ENCODE measurements at places on chromosomes 2 and 18. TPM values are rescaled to one million over a fixed set of nuclear protein-coding genes. Genes with fewer than 3 reads are reported as not detected.

GRCh38 chr2:60515721-60516226, 37.7 kb downstream of the BCL11A start:
- DNase-seq, result no peak
- no peak overlapping the region for H3K4me3 ChIP-seq
- H3K27ac ChIP-seq, result no peak overlapping the region
- peaks cover 46% of the 10 kb centered on the region for H3K4me1 ChIP-seq
- peaks cover 3% of the 10 kb centered on the region for H3K36me3 ChIP-seq

Gene SOX11
- 39.4 TPM for total RNA-seq

DNA sequence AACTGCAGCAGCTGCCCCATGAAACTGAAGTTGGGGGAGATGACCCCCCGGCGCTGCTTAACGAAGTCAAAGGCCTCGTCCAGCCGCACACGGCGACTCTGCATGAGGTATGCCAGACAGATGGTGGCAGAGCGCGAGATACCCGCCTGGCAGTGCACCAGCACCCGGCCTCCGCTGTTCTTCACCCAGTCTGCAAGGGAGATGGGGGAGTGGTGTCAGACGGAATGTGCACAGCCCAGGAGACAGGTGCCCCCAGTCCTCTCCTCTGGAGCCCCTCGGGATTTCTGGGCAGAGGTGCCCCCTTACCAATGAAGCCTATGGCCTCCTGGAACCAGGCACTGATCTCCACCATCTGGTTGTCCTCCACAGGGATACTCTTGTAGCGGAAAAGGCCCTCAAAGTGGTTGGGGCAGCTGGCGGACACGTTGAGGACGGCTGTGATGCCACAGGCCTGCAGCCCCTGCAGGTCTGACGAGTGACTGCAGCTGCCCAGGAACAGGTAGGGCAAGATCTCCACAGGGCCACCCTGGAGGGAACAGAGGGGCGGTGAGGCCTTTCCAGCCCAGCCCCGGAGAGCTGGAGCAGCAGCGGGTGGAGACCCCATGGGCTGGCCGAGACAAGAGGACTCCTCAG, 1.3 kb downstream of the DUSP2 start:
- H3K4me1 ChIP-seq, result peaks cover 8% of the 10 kb centered on the region
- DNase-seq, result peak; percentile 32
- no peaks in the 10 kb centered on the region for H3K36me3 ChIP-seq
- peaks cover 18% of the 10 kb centered on the region for H3K27me3 ChIP-seq

Gene GREB1
- 35.9 TPM for total RNA-seq

Gene CHRND
- total RNA-seq, result not detected

- H3K36me3 ChIP-seq, result peaks cover 26% of the 10 kb centered on the region
- H3K27me3 ChIP-seq, result peaks cover 11% of the 10 kb centered on the region
- H3K4me3 ChIP-seq, result peak overlapping the region; percentile 44
Observed at GRCh38 chr18:79420033-79420745, 24.5 kb downstream of the NFATC1 start.

Gene SLC5A7
- not detected for total RNA-seq

Gene PSMA8
- total RNA-seq, result not detected

DNA sequence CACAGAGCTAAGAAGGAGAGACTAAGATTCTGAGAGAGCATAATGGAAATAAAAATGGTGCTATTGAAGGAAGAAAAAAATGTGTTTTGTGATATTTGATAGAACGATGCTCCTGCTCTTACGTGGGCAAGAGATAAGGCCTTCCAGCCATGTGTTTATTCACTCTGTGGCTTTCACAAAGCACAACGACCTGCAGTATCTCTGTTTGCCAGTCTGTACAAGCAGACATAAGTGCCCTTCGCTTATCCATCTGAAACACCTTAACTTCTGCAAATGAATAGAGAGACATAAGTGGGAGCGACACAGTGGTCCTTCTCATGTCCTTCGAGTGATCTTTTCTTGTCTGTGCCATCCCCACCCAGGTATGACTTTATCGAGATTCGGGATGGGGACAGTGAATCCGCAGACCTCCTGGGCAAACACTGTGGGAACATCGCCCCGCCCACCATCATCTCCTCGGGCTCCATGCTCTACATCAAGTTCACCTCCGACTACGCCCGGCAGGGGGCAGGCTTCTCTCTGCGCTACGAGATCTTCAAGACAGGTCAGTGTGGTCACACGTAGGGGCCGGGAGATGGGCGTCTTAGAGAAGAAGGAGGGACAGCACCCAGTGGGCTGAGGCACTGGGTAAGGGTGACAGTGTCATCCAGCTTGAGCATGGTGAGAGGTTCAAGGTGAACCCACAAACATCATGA, 33.7 kb downstream of the NRP2 start:
- H3K36me3 ChIP-seq, result peaks cover 31% of the 10 kb centered on the region
- H3K4me3 ChIP-seq, result no peak overlapping the region
- peaks cover 30% of the 10 kb centered on the region for H3K4me1 ChIP-seq
- DNase-seq, result no peak

Gene ZBTB7C
- total RNA-seq, result 0.67 TPM

Gene TPRKB
- 33.3 TPM for total RNA-seq

Gene DUSP19
- total RNA-seq, result 2.4 TPM

GRCh38 chr2:119484834-119485233, 39.4 kb downstream of the SCTR start:
- no peak overlapping the region for H3K4me3 ChIP-seq
- DNase-seq, result no peak
- H3K27ac ChIP-seq, result no peak overlapping the region
- H3K27me3 ChIP-seq, result peaks cover 4% of the 10 kb centered on the region
- no peaks in the 10 kb centered on the region for H3K36me3 ChIP-seq

GRCh38 chr2:74367789-74368188, 12.3 kb downstream of the DCTN1 start:
- no peak for DNase-seq
- peaks cover 17% of the 10 kb centered on the region for H3K27me3 ChIP-seq
- H3K36me3 ChIP-seq, result peaks cover 82% of the 10 kb centered on the region
- H3K4me3 ChIP-seq, result no peak overlapping the region

- no peak for DNase-seq
- no peak overlapping the region for H3K27ac ChIP-seq
- H3K27me3 ChIP-seq, result peaks cover 2% of the 10 kb centered on the region
- H3K36me3 ChIP-seq, result no peaks in the 10 kb centered on the region
- no peaks in the 10 kb centered on the region for H3K4me1 ChIP-seq
- H3K4me3 ChIP-seq, result no peak overlapping the region
Observed at GRCh38 chr2:69975853-69976462, 14.5 kb upstream of the ASPRV1 start.

- no peak overlapping the region for H3K27ac ChIP-seq
- DNase-seq, result no peak
- H3K4me3 ChIP-seq, result no peak overlapping the region
- H3K27me3 ChIP-seq, result no peaks in the 10 kb centered on the region
Observed at GRCh38 chr2:61421611-61422010, 49.3 kb downstream of the USP34 start.

GRCh38 chr18:76450452-76451395, 44.3 kb downstream of the ZNF516 start:
- peak overlapping the region; percentile 49 for H3K4me3 ChIP-seq
- H3K36me3 ChIP-seq, result peaks cover 4% of the 10 kb centered on the region
- H3K27ac ChIP-seq, result peak overlapping the region; percentile 96

DNA sequence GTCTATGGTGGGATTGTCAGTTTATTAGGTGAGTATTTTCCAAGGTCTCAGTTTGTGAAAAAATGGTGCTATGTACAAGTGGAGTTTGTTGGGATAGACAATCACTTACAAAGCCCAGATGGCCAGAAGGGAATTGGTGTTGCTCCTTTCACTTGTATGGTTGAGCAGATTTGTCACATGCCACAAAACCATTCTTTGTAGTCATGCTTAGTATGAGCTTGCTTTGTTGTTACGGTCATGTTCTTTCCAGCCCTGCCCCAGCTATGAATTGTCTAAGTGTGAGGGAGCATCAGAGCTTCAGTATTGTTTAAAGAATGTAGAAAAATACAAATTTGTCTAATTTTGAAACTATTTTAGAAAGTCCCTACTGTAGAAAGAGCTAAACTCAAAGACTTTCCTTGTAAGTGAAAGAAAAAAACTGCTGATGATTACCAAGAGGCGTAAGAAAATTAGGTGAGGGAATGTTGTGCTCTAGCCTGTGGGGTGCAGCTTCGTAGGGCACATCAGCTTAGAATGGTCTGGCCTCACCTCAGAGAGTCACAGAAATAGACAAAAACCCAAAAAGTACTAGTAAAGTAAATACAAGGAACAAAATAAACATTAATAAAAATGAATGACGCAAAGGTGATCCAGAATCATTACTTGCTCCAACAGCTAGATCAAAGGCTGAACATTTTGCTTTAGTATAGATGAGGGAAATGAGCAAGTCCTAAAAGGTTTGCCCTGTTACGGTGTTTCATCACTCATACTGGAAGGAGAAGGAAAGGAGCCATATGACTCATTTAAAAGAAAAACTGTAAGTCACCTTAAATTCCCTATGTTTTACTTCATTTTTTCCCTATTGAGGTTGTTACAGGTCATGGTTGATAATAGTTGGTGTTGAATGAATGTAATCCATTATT, 9.2 kb downstream of the TGIF1 start:
- peak overlapping the region; percentile 70 for H3K27ac ChIP-seq
- peaks cover 52% of the 10 kb centered on the region for H3K36me3 ChIP-seq
- H3K27me3 ChIP-seq, result peaks cover 9% of the 10 kb centered on the region
- peak overlapping the region; percentile 48 for H3K4me3 ChIP-seq
- no peak for DNase-seq
- peaks cover 51% of the 10 kb centered on the region for H3K4me1 ChIP-seq

DNA sequence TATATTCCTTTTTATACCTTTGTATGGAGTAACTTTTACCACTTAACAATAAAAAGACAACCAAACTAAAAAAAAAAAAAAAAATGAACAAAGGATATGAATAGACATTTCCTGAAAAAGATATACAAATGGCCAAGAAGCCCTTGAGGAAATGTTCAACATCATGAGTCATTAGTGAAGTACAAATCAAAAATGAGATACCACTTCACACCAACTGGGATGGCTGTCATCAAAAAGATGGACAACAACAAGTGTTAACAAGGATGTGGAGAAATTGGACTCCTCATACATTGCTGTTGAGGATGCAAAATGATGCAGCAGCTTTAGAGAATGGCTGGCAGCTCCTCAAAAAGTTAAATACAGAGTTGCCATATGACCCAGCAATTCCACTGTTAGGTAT, 22.6 kb upstream of the SCYGR2 start:
- H3K27me3 ChIP-seq, result peaks cover 4% of the 10 kb centered on the region
- no peaks in the 10 kb centered on the region for H3K36me3 ChIP-seq
- no peak overlapping the region for H3K27ac ChIP-seq
- H3K4me3 ChIP-seq, result no peak overlapping the region
- DNase-seq, result no peak
- peaks cover 7% of the 10 kb centered on the region for H3K4me1 ChIP-seq

DNA sequence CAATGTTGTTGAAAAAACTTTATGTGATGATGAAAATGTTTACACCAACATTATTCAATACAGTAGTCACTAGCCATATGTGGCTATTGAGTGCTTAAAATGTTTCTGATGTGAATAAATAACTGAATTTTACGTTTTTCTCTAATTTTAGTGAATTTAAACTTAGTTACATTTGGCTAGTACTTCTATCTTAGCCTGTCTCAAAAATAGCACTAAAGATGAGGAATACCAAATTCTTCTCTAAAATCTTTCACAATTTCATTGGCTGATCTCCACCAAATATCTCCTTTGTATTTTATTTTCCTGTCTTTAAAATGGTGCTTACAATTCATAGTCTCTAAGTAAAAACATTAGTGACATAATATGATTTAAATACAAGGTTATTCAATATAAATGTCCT, 83.7 kb upstream of the RND3 start:
- H3K4me3 ChIP-seq, result no peak overlapping the region
- DNase-seq, result no peak
- H3K27me3 ChIP-seq, result peaks cover 3% of the 10 kb centered on the region
- no peak overlapping the region for H3K27ac ChIP-seq

DNA sequence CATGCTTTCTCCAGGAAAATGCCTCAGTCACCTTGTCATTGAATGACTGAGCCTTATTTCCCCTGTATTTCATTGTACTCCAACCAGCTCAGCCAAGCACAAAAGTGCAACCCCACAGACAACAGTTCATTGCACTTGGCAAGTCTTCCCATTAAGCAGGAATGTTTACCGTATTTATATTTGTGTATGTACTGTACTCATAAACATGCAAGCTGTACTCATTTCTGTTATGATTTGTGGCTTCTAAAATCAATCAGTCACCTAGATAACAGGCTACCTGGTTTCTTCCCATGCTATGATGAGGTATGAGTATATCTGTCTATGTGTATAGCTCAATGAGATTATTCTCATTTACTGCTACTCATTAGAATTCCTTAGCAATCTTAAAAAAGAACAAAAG, 505.5 kb upstream of the FAM98A start:
- H3K36me3 ChIP-seq, result no peaks in the 10 kb centered on the region
- H3K27me3 ChIP-seq, result no peaks in the 10 kb centered on the region
- no peak for DNase-seq
- no peak overlapping the region for H3K27ac ChIP-seq
- no peaks in the 10 kb centered on the region for H3K4me1 ChIP-seq
- no peak overlapping the region for H3K4me3 ChIP-seq

Gene CFAP65
- 0.59 TPM for total RNA-seq

Measured in endothelial cell (in vitro differentiated cells).